ENCODE measurements at places on chromosomes 16 and 17.

DNA sequence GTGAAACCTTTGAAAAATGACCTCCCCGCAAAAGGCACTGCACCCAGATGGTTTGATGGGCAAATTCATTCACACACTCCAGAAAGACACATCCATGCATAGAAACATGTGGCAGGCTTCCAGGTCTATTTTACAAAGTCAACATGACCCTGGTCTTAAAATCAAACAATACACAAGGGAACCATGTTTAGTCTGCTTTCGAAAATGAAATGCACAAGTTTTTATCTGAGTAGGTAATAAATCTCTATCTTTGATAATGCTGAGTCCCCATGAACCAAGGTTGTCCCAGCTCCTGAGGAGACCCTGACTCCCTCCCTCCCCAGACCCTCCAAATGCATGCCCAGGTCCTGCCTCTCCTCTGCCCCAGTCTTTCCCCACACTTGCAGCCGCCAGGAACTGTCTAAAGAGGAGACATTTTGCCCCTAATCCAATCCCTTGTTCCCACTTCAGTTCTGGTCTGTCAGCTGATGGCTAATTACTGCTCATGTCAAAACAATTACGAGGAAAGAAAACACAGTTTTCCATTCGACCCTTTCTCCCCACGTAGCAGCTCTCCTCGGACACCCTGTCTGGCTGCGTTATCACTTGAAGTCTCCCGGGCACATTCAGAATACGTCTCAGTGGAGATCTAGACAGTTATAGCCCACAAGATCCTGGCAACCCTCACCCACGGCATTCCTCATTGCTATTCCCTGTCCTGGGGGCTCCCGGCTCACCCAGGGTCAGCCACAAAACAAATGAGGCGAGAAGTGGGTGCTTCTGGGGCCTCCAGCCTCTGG, 68.8 kb upstream of the RCVRN start:
- DNase-seq: no peak

- no peak for DNase-seq
These were observed 22.6 kb downstream of the ZFHX3 start for GRCh38 chr16:73025151-73025855.

DNA sequence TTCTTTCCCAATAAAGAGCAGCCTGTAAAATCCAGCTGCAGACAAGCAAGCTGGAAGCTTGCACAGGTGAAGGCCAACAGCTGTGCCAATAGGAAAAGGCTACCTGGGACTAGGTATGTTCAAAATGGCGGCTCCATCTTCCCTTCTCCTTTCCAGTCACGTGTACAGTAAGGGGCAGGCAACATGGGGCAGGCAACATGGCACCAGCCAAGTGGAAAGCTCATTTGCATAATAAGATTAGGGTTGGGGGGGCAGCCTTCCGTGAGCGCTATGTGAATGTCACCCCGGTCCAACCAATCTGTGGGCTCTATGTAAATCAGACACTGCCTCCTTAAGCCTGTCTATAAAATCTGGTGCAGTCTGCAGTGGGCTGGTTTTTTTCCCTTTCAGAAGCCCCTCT, 31.3 kb downstream of the TVP23A start:
- DNase-seq: no peak

DNA sequence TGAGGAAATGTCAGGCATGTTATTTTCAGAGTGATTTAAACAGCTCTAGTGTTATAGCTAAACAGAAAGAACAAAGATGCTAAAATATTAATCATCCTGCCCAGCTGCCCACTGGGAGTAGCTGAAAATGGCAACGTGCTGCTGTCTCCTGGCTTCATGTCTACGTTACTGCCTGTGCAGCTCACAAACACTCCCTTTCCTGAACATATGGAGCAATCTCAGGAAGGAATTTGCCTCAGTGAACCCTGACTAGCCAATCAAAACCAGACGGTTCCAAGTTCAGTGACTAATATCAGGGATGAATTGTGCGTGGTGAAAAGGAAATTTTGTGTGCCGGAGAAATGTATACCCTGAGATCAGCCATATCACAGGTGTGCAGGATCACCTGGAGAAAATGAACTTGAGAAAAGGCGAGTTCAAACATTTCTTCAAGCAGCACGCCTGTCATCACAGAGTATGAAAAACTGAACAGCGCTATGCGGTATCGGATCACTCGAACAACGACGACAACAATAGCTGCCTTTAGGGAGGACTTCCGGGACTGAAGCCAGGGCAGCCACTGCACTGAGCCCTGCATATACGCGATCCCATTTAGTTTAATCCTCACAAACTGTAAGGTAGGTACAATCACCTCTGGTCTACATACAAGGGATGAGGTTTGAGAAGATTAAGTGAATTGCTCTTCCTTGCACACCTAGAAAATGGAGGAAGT, 110.3 kb downstream of the STX8 start:
- no peak for DNase-seq

GRCh38 chr16:12245921-12246720, 269.6 kb downstream of the SNX29 start:
- DNase-seq: no peak

GRCh38 chr16:3252967-3253366, 3.5 kb downstream of the MEFV start:
- DNase-seq: no peak

- DNase-seq: no peak
These were observed 4.0 kb upstream of the ADGRG3 start for GRCh38 chr16:57663917-57664661.

- DNase-seq: no peak
These were observed 178.7 kb downstream of the SNX29 start for GRCh38 chr16:12155235-12155634.

GRCh38 chr16:51431517-51432241, 280.6 kb upstream of the SALL1 start:
- peak; percentile 6 for DNase-seq

- no peak for DNase-seq
These were observed 29.3 kb upstream of the JPH3 start for GRCh38 chr16:87572959-87573358.

GRCh38 chr16:1677339-1677738, 740 bp upstream of the JPT2 start:
- no peak for DNase-seq

DNA sequence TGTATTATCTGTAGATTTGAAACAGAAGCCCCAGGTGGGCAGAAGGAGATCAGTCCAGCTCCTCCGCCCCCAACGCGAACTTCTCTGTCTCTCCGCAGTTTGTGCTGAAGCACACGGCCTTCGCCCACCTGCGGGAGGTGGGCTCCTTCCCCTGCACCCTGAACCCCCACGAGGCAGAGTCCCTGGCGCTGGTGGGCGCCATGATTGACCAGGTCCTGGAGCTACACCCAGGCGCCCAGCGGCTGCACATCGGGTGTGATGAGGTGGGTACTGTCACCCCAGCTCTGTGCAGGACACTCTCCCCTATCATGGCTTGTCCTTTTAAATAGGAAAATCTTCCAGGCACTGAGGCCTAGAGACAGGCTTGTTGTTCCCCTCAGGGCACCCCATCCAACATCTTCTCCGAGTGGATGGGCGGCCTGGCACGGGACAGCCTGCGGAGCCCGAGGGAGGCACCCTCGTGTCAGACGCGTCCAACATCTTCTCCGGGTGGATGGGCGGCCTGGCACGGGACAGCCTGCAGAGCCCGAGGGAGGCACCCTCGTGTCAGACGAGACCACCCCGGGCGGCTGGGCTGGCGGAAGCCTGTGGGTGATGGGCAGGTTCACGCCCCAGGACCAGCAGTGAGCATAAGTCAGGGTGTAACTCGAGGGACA, 15.3 kb upstream of the OGFOD3 start:
- no peak for DNase-seq

- peak; percentile 92 for DNase-seq
These were observed 1.0 kb downstream of the WSB1 start for GRCh38 chr17:27294689-27295630.

- DNase-seq: no peak
These were observed 10.4 kb upstream of the GNA13 start for GRCh38 chr17:65066901-65067300.

DNA sequence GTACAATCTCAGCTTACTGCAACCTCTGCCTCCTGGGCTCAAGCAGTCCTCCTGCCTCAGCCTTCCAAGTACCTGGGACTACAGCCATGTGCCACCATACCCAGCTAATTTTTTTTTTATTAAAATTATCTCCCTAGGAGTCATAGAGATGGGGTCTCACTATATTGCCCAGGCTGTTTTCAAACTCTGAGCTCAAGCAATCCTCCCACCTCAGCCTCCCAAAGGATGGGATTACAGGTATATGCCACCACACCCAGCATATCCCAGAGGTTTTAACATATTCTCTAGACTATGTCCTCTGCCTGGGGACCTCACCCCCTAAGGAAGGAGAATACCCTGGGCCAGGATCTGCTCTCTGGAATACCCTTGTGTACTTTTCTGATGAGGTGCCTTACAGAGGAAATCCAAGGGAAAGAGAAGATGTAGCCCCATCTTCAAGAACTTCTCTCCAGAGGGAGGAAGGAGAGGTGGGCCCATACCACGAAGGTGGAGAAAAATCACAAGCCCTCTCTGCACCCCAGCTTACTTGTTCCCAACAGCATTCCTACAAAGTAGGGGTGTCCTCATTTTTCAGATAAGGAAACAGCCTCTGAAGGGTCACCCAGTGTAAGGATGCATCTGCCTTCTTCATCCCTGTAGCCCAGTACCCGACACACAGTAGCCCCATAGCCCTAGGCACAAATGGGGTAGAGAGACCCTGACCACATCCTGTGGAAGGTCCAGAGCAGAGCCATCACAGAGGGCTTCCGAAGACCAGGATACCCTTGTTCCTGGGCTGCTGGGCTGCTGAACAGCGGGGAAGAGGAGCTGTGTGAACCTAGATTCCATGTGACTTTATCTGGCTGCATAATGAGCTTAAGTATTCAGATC, 151.6 kb downstream of the SOCS1 start:
- no peak for DNase-seq

GRCh38 chr16:22633280-22633679, 122.6 kb downstream of the NPIPB5 start:
- no peak for DNase-seq

GRCh38 chr16:66585481-66586239, 6.4 kb downstream of the CMTM2 start:
- no peak for DNase-seq

GRCh38 chr17:47831934-47832327, 461 bp downstream of the LRRC46 start:
- no peak for DNase-seq

DNA sequence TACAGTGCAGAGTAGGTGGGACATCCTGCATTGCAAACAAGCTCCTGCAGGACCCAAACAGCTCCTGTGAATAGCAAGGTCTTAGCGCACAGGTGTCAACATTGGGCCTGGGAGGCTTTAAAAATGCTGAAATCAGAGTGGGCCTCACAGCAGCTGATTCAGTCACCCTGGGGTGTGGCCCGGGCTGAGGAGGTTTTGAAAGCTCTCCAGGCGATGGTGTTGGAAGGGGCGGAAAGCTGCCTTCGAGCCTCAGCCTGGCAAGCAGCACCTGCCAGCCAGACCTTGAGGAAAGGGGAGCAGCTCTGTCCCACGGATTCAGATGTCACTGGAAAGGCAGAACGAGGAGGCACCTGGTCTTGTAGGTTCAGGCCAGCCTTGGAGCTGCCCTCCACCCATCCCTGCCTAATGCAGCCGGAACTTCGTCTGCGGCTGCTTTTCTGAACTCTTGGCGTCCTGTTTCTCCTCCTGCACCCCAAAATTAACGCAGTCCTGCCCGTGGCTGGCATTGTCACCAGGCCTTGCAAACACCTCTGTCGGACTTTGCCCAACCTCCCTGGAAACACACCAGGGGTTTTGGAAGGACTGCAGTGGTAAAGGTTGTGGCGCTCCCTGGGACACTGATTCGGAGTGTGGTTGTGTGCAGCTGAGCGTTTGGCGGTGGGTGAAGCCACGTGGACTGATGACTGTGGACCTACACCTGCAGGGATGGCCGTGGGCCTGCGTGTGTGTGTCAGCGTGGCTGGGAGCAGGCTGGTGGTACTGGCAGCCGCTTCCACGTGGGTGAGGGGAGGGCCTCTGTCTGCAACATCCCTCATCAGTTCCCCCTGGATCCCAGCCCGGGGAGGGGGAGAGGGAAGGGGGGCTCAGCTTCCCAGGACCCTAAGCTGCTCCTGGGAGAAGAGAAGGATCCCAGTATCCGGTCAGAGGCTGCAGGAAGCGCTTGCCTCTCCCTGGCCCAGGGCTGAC, 3.4 kb downstream of the NECAB2 start:
- DNase-seq: no peak

GRCh38 chr16:57530104-57530521, 6.3 kb downstream of the CCDC102A start:
- no peak for DNase-seq

GRCh38 chr17:79852748-79853147, 13.5 kb upstream of the CBX4 start:
- DNase-seq: peak; percentile 63

DNA sequence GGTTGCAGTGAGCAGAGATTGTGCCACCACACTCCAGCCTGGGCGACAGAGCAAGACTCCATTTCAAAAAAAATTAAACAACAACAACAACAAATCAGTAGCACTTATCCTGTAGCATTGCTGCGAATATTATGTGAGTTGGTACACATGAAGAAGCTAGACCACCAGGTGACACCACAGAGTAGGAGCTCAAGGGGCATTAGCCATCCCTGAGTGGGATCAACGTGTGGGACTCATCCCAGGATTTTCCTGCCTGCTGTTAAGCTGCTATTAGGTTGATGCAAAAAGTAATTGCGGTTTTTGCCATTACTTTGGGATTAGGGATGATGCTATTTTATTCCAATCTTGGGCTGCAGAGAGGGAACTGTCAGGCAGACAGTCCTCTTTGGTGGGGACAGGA, 47.2 kb downstream of the OTOA start:
- DNase-seq: no peak

DNA sequence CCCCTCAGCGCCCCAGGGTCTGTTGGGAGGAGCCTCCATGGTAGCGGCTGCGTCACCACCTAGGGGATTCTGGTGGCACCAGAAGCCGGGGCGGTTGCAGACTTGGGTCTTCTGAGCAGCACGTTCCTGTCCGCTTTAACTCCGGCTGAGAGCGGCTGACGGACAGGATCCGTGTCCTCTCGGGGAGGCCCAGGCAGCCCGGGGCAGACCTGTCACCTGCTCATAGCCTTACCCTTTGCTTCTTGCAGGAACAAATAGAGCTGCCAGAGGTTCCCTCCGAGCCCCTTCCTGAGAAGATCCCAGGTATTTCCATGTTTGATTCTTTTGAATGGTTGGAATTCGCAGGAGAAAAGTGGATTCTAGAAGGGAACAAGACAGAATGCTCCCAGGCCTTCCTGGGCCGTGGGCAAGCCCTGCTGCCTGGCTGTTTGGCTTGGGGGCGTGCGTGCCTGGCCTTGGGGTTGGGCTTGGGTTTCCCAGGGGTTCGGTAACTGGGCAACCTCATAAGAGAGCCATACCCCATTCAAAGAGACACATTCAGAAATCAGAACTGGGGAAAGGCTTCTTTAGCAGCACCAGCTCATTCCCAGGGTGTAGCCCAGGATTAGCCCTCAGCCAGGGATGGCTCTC, 6.6 kb downstream of the CHMP6 start:
- no peak for DNase-seq

- DNase-seq: peak; percentile 90
These were observed 75.3 kb upstream of the TBC1D3K start for GRCh38 chr17:37848690-37849616.
